SK-N-MC (cell line): ENCODE measurements at places on chromosomes 6 and 20.

DNA sequence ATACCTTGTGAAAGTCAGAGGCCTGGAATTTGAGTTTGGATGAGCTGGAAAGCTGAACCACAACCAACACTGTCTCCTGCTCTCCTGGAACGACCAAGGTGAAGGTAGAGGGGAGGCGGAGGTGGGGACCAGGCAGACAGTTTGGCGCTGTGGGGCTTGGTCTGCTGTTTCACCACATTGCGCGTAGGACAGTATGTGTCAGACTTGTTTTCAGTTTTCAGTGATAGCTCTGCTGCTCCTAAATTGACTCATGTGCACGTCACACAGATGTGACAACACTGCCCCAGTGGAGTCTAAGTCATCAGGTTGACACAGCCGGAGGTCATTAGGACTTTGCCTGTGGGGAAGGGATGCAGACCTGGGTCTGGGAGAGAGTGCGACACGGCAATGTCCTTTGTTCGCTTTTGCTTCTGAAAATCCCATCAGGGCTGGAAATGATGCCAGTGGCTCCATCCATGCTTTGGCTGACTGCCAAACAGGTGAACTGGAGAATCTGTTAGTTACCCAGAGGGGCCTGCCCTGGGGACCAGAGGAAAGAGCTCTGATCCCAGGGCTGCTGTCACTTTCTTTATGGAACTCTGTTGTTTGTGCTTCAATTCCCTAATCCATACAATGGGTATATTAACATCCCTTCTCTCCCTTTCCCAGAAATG is 255.5 kb downstream of the CDC5L start:
- no peak for DNase-seq

DNA sequence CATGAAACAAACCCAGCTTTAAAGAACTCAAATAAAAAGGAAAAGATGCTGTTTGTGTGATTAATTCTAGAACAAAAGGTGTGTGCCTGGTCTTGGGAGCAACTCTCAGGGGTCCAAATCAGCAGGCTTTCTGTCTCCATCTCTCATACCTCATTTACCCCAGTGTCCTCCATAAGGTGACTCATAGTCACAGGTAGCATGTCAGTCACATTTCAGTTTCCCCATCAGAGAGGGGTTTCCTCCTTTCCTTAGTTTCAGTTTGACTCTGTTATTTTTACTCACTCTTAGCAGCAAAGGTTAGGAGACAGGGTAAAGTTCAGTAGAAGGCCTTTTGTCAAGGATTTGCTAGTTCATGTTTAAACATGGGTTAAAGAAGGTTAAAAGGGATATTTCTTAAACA is 46.2 kb downstream of the OGFRL1 start:
- DNase-seq = no peak

- no peak for DNase-seq
Observed at GRCh38 chr6:89503641-89504040, 70.7 kb downstream of the ANKRD6 start.

DNA sequence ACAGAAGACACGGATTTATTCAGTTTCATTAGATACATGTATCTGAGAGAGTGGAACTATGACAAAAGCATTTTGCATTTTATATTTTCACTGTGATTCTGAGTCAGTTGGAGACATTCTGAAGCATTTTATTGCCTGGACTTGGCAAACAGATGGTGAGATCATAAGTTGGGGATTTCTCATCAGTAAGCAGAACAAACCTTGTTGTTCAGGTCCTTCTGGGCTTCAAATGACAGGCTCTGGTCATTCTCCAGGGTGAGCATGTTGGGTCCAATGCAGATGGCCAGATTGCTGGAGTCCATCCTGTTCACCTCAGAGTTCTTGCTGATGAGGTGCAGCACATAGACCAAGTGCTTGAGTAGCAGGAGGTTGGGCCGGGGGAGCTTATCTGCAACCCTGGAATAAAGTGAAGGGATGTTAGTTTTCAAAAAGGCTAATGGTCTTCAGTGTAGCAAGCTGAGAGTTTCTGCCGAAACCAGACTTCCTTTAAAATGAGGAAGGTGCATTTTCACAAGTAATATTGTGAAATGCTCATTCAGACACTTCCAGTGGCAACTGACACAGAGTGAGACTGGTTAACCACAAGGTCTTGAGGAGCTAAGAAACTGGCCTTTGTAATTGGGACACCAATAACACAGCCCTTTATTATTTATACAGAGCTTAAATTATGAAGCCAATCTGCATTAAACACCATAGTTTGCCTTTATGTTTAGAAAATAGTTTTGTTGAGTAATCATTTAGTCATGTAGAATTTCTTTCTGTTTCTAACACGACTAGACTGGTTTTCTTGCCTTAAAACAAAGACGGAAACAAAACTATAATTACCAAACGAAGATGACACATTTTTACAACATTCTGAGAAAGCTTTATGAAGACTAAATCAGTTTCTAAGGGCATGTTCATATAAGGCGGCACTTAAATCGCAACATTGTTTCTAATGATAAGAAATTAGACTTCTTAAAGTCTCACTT is 5.6 kb downstream of the TAGAP start:
- DNase-seq = no peak

GRCh38 chr20:57948180-57948955 is 238.6 kb upstream of the PMEPA1 start:
- DNase-seq = no peak

GRCh38 chr6:164262348-164262747 is 847.8 kb downstream of the QKI start:
- DNase-seq = no peak
